Suprapubic skin (tissue), 4 donors: ENCODE measurements at places on chromosomes 2 and 18. TPM values are rescaled to one million over a fixed set of nuclear protein-coding genes. Genes with fewer than 3 reads are reported as not detected.

Gene LPIN1
- total RNA-seq: 25.9 TPM

Gene RMDN2
- 6.3 TPM for total RNA-seq

Gene IL1F10
- 0.80 TPM for total RNA-seq

Gene ZNF892
- 3.1 TPM for total RNA-seq

Gene FOXI3
- total RNA-seq: not detected

Gene SKA1
- total RNA-seq: 0.95 TPM

Gene SFTPB
- not detected for total RNA-seq

Gene MOGAT1
- not detected for total RNA-seq

Gene PJVK
- total RNA-seq: 1.7 TPM

Gene HJURP
- total RNA-seq: 7.1 TPM

Gene LYG1
- 1.3 TPM for total RNA-seq

DNA sequence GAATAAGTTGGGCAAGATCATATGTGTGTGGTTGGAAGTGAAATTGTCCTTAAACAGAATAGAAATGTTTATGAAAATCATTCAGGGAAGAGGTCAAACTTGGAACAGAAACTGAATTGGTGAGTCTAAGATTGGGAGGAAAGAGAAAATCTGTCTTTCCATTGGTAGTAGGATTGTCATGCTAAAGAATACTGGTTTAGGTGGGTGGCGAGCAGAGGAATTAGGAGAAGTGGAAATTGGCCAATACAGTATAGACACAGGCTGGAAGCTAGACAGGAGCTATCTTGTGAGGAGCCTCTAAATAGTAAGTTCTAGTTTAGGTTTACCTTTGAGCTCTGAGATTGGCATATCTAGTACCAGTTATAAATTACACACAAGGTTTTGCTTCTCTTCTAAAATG, 80.9 kb upstream of the KYNU start:
- DNase-seq: no peak

GRCh38 chr2:181677912-181678586, 2.3 kb downstream of the NEUROD1 start:
- peak; percentile 80 for DNase-seq

DNA sequence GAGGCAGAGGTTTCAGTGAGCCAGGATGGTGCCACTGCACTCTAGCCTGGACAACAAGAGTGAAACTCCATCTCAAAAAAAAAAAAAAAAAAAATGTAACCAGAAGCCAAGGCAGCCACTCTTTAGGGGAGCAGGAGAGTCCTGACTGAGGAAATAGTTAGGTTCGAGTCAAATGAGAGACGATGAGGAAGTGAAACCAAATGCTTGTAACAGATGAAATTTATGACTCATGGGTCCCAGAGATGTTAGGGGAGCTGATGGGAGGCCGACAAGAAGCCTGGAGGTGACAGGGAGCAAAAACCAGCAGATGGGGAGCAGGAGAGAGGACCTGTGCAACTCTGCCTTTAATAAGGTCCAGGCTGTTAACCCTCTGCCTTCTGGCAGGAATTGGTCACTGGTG, 756.1 kb upstream of the DDX18 start:
- DNase-seq: no peak

GRCh38 chr2:192146069-192147015, 48.4 kb downstream of the TMEFF2 start:
- no peak for DNase-seq

GRCh38 chr2:136117391-136117841, 533 bp downstream of the CXCR4 start:
- no peak for DNase-seq

- no peak for DNase-seq
These were observed 24.1 kb downstream of the FIGN start for GRCh38 chr2:163711699-163712098.

GRCh38 chr18:33231474-33232317, 208.8 kb downstream of the CCDC178 start:
- peak; percentile 55 for DNase-seq

DNA sequence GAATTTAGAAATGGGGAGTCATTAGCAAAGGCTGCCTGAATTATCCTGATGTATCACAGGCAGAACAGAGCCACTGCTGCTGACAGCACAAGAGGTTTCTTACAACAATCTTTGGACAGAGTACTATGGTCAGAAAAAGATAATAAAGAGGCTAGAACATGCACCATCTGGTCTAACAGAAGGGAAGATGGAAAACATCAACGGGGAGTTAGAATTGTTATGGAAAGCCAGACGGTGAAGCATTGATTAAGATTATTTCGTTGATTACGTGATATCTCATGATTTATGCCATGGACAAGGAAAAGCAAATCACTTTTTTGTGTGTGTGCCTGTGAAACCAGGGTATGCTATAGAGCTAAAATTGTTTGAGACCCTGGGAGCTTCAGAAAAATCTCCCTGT, 409.4 kb upstream of the ETAA1 start:
- DNase-seq: no peak

DNA sequence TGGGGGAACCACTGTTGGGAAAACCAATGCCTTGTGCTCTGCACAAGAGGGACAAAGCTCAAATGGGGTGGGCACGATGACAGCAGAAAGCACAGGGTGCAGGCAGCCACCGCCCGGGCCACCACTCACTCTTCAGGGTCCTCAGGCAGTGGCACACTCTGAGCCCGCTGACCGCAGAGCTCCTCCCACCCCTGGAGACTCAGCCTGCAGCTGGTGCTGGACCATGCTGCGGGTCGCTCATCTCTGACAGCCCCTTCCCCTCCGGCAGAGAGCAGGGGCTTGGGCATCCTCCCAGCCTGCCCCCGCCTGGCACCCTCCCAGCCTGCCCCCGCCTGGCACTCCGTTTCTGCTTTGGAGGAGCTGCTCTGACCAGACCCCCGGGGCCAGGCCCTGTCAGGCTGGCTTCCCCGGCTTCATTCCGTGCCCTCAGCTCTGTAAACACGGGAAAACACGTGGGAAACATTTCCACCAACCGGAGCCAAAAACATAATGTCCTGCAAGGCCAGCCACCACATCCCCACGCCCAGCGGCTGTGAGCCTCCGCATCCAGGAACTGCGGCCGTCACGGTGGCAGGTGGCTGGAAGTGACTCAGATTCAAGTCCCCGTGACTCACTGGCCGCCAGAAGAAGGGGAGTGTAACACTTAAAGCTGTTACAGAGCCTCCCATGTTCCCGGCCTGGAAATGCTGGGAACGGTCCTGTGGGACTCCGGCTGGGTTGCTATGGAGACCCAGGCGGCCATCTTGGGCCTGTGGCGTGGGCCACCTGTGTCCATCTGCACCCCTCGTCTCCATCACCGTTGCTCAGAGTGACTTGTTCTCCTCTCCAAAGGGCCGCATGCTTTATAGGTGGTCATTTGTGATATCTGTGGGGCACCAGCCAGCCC, 6.8 kb upstream of the SNED1 start:
- DNase-seq: peak; percentile 96

- no peak for DNase-seq
These were observed 541.4 kb upstream of the DDX18 start for GRCh38 chr2:117273009-117273671.

DNA sequence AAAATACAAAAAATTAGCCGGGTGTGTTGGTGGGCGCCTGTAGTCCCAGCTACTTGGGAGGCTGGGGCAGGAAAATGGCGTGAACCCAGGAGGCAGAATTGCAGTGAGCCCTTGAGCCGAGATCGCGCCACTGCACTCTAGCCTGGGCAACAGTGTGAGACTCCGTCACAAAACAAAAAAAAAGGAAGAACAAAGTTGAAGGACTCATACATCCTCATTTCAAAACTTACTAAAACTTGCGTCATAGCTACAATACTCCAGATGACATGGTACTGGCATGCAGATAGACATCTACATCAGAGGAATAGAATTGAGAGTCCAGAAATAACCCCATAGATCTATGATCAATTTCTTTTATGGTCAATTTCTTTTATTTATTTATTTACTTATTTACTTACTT, 13.6 kb upstream of the CYP27C1 start:
- no peak for DNase-seq

DNA sequence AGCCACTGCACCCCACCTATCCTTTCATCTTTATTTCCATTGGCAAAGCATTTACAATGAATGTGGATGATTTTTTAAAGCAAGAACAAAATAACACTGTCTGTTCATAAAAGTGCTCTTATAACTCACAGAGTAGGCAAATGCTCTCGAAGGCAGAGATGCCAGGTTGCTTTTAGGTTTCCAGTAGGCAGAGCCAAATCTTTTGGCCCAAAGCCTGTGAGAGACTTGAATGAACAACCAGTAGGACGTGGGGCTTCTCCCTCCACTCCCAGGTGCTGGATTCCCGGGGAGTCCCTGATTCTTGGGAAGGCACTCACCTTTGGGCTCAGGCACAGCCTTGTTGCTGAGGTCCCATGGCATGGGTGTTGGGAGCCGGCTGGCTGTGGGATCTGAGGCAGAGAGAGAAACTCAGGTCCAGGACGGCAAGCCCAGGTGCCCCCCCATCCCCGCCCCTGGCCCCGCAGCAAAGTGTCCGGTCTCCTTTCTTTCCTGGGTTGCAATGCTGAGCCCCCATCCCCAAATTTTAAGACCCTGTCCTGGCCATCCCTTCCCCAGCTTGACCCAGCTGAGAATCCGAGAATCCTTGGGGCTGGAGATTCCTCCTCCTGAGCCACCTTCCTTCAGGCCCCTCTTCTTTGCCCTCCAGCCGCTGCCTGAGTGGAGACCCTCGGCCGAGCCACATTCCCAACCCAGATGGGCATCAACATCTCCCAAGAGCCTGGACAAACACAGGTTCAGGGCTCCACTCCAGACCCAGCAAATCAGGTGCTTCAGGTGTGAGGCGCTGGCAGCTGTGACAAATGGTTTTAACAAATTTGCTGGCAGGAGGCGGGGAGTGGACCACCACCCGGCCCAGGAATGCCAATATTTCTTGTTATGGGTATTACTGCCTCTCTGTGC, 5.8 kb downstream of the NEURL3 start:
- DNase-seq: no peak

DNA sequence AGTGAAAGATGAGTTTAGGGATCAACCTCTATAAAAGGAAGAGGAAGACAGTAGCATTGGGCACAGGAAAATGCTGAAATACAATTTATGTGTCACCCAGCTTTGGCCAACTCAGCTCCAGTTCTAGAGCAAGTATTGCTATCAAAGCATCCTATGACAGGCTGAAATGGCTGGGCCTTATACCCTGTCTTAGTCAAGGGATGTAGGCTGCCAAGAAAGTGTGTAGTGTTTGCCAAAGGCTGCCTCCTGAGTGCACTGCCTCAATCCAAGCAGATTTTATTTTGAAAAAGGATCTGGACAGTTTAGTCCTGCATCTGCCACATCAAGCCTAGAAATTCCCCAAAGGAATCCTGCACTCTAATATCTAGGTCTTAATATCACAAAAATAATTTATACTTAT, 359.9 kb upstream of the ZC3H15 start:
- no peak for DNase-seq

DNA sequence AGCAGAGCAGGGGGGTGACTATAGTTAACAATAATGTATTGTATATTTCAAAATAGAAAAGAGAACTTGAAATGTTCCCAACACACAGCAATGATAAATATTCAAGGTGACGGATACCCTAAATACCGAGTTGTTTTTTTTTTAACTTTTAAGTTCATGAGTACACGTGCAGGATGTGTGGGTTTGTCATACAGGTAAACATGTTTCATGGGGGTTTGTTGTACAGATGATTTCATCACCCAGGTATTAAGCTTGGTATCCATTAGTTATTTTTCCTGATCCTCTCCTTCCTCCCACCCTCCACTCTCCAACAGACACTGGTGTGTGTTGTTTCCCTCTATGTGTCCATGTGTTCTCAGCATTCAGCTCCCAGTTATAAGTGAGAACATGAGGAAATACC, 164.5 kb upstream of the DNMT3A start:
- no peak for DNase-seq
